CD4-positive, alpha-beta T cell treated with Interleukin-4 for 1 hour (primary cell): ENCODE measurements at places on chromosomes 5 and 9.

DNA sequence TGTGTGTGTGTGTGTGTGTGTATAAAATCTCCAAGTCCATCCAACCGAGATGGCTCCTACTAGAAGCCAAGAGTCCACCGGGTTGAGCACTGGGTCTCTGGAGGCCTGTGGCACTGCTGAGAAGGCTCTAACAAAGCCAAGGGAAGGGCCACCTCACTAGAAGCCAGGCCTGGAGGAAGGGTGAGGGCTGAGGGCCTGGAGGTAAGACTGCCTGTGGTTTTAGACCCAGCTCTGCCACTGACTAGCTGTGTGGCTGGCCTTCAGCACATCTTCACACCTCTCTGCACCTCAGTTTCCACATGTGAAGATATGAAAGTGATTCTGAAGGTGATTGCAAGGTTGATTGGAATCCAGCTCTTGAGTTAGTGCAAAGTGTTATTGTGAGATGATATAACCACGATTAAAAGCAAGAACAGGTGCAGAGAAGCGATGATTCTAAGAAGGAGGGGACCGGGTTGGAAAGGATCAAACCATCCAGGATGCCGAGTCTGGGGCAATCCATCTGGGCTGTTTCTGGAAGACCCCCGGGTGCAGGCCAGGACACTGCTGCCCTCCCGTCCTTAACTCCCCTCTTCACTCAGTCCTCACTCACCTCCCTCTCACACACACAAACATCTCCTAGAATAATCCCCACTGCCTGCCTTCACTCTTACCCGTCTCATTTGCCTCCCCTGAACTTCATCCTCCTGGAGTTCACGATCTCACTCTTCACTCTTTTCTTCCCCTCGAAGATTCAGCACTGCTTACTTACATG, 2.3 kb downstream of the IL4 start:
- no peak for DNase-seq

GRCh38 chr9:573691-574410, 267.6 kb upstream of the DMRT1 start:
- no peak for DNase-seq

DNA sequence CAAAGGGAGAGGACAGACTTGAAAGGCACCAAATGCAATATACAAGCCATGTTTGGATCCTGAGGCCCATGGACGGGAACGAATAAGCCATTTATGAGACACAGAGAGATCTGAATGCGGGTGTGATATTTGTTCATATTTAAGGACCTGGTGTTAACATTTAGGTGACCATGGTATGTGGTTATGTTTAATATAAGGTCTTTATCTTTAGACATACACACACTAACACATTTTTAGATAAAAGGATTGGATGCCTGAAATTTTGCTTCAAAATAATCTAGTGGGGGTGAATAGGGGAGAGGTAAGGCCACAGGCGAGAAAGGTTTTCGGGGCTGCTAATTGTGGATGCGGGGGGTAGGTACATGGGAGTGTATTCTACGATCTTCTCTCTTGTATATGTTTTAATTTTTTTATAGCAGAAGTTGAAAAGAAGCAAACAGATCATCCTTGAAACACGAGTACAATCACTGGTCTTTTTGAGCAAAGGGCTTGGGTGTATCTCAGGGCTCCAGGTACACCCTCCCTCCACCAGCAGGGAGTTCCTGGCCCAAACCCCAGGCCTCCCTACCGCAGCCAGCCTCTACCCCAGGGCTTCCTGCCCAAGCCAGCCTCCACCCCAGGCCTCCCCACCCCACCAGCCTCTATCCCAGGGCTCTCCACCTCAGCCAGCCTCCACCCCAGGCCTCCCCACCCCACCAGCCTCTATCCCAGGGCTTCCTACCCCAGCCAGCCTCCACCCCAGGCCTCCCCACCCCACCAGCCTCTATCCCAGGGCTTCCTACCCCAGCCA, 12.2 kb downstream of the AKNA start:
- DNase-seq: no peak

DNA sequence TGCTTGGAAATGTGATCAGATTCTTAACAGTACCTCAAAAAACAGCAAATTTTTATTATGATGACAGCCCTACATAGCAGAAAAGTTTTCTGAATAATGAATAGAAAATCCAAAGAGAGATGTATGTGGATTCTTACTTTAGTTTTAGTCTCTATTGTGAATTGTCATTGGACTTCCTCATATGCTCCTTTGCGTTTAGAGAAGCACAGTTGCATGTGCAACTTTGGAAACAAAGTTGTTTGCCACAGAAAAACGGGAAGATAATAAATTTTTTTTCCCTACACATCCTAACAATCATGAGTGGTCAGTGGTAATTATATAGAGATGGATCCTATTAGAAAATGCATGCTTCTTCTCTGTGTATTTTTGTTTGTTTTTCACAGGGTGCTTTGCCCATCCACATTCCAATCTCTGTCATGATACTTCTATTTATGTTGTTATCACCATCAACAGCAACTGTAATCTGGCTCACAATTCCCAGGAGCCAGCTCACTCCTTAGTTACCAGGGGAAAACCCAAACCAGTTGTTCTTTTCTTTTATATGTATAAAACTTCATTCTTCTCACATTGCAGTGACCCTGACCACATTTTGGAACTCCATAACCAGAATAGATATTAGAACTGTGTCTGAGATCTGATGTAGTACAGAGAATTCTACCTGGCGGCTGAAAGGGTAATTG, 118.7 kb downstream of the NDUFS4 start:
- no peak for DNase-seq

DNA sequence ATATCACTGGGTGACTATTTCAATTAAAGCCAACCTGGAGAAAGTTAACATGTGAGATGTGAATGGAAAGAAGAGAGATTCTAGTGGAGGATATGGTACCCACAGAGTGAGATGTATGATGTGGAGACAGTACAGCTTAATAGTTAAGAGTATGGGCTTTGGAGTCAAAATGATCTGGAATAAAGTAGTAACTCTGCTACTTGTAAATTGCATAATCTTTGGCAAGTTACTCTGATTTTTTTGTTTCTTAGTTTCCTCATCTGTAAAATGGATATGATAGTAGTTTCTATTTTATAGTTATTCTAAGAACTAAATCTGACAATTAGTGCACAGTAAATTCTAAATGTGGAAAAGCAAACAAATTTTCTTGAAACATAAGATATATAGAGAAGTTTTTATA, 79.2 kb downstream of the ISOC1 start:
- no peak for DNase-seq

GRCh38 chr9:21591221-21592062, 109.3 kb upstream of the IFNE start:
- peak; percentile 53 for DNase-seq

DNA sequence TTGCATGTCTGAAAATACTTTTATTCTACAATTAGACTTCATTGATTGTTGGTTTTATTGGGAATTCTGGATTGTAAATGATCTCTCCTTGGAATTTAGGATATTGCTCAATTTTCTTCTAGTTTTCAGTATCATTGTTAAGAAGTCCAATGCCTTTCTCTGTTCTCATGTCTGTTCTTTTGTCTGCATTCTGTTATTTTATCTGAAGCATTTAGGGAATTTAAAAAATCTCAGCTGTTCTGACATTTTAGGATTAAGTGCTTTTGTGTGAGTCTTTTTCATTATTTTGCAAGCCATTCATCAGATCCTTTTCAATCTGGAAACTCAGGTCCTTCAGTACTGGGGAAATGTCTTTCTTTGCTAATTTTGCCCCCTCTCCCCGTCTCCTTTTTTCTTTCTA, 4.4 kb upstream of the FER start:
- DNase-seq: no peak

DNA sequence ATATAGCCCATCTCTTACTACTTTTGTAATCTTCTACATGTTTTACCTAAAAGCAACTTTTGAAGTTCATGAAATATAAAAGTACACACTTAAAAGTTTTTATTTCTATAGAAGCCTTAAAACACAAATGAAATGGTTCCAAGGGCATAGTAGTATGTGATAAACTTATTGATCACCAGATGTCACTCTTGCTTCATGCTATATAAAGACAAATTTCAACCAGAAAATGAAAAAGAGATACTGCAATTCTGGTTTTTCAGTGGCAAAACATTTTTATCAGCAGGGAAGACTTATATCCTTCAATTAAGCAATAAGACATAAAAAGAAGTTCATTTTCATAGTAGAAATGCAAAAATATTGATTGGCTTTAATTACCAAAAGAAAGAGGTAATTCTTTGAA, 69.4 kb upstream of the FBXL17 start:
- no peak for DNase-seq

- DNase-seq: no peak
Observed at GRCh38 chr5:38574009-38574408, 17.6 kb upstream of the LIFR start.

DNA sequence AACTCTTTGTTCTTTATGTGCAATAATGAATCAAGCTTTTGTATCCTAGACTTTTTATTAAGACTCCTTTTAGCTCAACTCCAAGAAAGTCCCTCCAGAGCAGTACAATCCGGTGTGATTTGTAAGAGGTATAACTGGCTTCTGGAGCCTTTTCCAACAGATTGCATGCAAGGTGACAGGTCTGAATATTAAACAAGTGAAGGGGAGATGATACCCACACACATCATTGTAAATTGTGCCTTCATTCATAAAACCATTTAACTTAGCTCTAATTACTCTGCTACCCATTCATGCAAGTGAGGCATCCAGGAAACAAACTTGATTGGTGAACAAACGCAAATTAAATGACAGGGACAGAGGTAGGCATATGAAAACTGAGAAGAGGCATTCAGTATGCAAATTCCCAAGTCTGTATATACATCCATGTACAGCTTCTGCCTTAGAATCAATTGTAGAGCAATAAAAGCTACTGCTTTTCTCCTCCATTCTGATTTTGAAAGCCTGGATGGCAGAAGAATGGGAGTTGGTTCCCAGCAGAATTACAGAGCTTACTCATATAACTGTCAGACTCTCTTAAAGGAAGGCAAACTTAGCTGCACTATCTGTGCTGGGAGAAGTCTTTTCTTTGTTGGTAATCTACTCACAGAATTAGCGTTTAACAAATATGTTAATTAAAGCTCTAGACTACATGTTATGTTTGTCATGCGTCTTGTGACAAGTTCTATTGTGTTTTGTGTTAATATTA, 261.0 kb upstream of the CDH6 start:
- DNase-seq: no peak

DNA sequence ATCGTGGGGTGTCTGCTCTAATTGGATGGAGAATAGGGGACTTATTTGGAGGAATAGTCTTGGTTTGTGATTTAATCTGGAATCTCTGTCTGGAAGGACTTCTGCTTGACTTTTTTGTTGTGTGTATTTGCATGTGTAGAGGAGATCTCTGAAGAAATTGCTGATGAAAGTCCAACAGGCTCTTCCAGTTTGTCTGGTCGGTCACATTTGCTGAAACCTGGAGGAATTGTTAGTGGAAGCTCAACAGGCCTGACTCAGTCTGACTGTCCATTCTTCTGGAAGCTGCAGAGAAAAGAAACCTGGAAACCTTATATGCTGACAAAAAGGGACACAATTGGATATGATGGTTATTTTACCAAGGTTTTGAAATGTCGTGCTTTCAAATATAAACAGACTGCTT, 33.4 kb upstream of the TENT2 start:
- DNase-seq: no peak

GRCh38 chr5:62649025-62649424, 70.4 kb downstream of the LRRC70 start:
- DNase-seq: no peak

GRCh38 chr5:115168829-115169486, 750 bp downstream of the TRIM36 start:
- DNase-seq: no peak

DNA sequence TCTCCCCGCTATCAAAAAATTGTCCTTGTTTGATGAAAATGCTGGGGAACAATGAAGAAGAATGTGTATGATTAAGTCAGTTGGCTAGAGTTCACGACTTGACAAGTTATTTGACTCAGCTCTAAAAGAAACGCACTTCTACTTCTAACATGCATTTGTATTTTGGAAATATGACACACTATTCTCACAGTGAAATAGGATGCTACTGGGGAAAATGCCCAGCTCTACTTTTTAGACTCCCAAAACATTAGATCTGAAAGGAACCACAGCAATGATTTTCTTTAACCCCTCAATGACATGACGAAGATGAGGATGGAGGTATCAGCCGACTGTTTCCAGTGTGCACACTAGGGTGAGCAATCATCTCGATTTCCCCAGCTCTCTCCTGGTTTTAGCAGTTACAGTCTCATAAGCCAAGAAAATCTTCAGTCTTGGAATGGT, 83.6 kb upstream of the PCSK1 start:
- no peak for DNase-seq

DNA sequence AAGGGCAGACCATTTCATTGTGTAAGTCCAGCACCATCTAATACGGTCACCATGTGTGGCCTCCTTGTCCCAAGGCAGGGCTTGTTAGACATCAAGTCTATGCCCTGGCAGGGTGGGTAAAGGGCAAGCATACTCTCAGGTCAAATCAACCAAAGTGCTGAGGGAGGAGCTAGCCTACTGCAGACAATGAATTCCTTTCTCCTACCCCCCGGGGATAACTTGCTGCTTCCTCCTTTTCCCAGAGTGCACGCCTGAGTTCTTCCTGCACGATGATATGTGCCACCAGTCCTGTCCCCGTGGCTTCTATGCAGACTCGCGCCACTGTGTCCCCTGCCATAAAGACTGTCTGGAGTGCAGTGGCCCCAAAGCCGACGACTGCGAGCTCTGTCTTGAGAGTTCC, 71.4 kb downstream of the RFK start:
- DNase-seq: no peak

GRCh38 chr5:118937393-118938061, 50.8 kb downstream of the DTWD2 start:
- no peak for DNase-seq

DNA sequence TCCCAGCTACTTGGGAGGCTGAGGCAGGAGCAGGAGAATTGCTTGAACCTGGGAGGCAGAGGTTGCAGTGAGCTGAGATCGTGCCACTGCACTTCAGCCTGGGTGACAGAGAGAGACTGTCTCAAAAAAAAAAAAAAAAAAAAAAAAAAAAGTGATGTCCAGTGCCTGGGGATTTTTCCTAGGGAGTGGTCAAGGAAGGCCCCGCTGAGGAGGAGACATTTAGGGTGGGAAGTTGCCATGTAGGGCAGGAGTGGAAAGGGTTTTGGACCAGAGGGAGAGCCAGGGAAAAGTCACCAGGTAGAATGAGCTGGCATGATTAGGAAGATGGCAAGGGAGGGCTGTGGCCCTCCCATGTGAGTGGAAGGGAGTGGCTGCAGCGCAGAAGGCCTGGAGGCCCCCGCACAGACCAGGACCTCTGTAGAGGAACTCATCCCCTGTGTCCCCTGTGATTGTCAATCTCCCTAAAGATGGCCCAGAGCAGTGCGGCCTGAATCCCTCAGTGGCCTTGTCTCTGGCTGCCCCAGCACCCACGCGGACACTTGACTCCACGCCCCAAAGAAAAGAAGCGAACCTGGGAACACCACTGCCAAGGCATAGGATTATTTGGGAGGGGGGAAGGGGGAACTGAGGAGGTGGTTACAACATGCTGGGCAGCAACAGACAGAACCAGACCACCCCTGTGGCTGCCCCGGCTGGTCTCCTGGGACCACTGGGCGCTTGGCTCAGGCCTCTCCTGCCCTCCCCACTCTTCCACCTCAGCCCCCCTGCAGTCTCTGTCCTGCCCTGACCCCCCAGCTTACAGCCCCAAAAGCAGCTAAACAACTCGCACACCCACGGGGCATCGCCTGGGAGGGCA, 2.6 kb upstream of the SQSTM1 start:
- DNase-seq: no peak
